ENCODE measurements at places on chromosomes 3 and 15. TPM values are rescaled to one million over a fixed set of nuclear protein-coding genes. Genes with fewer than 3 reads are reported as not detected.

DNA sequence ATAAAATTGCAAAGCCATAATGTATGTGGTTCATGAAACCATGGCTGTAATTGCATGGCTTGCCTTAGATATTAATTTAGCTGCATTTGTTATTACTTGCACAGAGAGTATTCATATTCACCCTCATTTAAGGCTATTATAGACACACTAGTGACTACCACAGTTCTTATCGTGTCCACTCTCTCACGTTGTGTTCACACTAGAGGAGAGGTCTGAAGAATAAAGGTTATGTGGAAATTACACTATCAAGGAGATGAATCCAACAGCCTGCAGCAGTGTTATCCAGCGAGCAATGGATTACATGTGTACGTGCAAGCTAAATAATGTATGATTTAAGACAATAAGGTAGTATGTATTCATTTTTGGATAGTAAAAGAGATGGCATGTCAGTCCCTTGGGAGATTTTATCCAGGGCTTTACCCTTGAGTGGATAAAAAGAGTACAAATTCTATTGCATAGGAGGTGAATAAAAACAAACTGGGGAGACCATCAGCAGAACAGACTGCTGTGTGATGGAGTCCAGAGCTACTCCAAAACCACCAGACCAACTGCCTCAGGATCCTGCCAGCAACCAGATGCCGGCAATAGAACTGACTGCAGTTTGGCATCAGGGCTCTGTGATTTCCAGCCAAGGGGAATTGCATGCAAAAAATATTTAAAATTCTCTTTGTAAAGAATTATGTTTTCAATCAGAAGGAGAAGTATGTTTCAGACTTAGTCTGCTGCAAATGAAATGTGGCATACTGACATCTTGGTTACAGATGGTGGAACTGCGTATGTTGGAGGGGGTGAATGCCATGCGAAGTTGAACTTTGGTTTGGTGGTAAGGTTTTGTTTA is 146.6 kb downstream of the RBMS3 start:
- no peak for DNase-seq

GXYLT2 gene
- 17.6 TPM for total RNA-seq

- no peak for DNase-seq
Measured at GRCh38 chr15:90463381-90463780, 66.3 kb upstream of the CRTC3 start.

DNA sequence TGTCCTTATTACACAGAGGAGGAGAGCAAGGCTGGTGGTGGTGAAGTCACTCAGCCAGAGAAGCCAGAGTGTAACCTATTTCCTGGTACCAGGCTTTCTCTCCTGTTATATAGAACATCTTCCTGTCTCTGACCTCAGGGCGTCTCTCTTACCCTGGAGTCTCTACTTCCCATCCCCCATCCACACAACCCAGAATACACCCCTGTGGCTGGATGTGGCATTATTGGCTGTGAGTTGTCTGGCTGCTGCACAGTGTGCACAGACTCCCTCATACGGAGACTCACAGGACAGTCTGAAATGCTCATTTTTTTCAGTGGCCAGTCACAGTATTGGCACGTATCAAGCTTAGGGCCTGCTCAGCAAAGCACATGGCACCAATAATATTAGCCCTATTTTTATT is 8.6 kb downstream of the PODXL2 start:
- no peak for DNase-seq
